Calu3 (cell line): ENCODE measurements at places on chromosomes 7 and 10. TPM values are rescaled to one million over a fixed set of nuclear protein-coding genes. Genes with fewer than 3 reads are reported as not detected.

- H3K27ac ChIP-seq, result no peak overlapping the region
- peaks cover 24% of the 10 kb centered on the region for H3K27me3 ChIP-seq
- no peak overlapping the region for H3K4me3 ChIP-seq
- no peaks in the 10 kb centered on the region for H3K36me3 ChIP-seq
- peaks cover 8% of the 10 kb centered on the region for H3K4me1 ChIP-seq
Observed at GRCh38 chr10:101052285-101052684, 9.5 kb upstream of the KAZALD1 start.

Gene IFIT1B
- total RNA-seq, result not detected in 2 replicates

- peaks cover 5% of the 10 kb centered on the region for H3K36me3 ChIP-seq
- no peak for DNase-seq
- no peaks in the 10 kb centered on the region for H3K27me3 ChIP-seq
- no peak overlapping the region for H3K4me3 ChIP-seq
- H3K27ac ChIP-seq, result no peak overlapping the region
- H3K4me1 ChIP-seq, result peaks cover 13% of the 10 kb centered on the region
Observed at GRCh38 chr7:141788296-141788695, 1.7 kb upstream of the TAS2R5 start.

- no peaks in the 10 kb centered on the region for H3K36me3 ChIP-seq
- H3K27me3 ChIP-seq, result peaks cover 12% of the 10 kb centered on the region
- no peak for DNase-seq
- no peak overlapping the region for H3K4me3 ChIP-seq
- H3K4me1 ChIP-seq, result peaks cover 8% of the 10 kb centered on the region
- H3K27ac ChIP-seq, result no peak overlapping the region
Observed at GRCh38 chr10:111873621-111874135, 309.9 kb downstream of the GPAM start.

Gene UBTD1
- total RNA-seq, result 8.7 and 9.3 TPM in 2 replicates
